ENCODE measurements at places on chromosomes 1 and 21.

GRCh38 chr1:207284209-207284897, 37.1 kb upstream of the CD55 start:
- DNase-seq: no peak

DNA sequence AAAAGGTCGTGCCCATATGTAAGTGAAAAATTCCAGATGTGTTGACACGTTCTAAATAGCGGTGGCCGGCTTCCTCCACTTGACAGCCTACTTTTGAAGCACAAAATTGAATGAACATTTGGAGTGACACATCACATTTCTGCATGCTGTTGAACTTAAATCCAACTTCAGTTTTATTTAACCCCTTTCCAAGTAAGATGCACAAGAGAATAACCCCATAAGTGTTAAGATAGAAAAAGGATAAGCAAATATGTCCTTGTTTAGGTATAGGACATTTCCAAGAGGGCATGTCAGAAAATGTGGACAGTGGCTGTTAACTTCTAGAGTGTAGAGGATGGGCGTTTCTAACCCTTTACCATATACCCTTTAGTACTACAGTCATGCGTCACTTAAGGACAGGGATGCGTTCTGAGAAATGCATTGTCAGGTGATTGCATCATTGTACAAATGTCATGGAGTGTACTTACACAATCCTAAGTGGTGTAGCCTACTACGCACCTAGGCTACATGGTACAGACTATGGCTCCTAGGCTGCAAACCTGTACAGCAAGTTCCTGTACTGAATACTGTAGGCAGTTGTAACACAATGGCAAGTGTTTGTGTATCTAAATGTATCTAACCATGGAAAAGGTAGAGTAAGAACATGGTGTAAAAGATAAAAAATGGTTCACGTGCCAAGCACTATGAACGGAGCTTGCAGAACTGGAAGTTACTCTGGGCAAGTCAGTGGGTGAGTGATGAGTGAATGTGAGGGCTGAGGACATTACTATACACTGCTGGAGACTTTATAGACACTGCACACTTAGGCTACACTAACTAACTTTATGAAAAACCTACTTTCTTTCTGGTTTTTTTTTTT, 9.3 kb upstream of the FAM89A start:
- no peak for DNase-seq

- no peak for DNase-seq
These were observed 24.5 kb upstream of the ZNF436 start for GRCh38 chr1:23394181-23394580.

GRCh38 chr1:52266507-52266906, 99.5 kb downstream of the CC2D1B start:
- no peak for DNase-seq

DNA sequence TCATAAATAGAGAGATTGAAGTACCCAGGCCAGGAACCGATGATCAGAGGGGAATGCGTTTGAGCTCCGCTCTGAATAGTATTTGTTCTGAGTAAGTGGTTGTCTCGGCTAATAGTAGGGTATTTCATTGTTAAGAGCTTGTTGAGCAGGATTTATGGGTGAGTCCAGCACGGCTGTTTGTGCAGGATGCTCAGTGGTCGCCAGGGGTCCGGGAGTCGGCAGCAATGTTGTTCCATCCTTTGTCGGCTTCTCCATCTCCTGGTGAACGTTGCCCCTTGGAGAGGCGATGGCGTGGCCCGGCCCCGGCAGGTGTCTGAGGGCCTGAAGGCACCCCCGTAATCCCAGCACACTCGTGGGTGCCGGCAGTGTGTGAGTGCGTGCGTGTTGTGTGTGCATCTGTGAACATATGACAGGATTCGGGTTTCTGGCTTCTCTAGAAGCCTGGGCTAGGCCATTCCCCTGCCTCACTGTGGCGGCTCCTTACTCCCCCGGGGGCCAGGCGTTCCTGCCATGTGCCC, 160.8 kb upstream of the ARHGEF16 start:
- peak; percentile 62 for DNase-seq
